ENCODE measurements at places on chromosomes 13 and 19. TPM values are rescaled to one million over a fixed set of nuclear protein-coding genes. Genes with fewer than 3 reads are reported as not detected.
A peak's percentile ranks its signal among the peaks of the same experiment; 100 is the strongest.

GRCh38 chr19:45137179-45137761, 23.5 kb downstream of the NKPD1 start:
- no peak for DNase-seq

DNA sequence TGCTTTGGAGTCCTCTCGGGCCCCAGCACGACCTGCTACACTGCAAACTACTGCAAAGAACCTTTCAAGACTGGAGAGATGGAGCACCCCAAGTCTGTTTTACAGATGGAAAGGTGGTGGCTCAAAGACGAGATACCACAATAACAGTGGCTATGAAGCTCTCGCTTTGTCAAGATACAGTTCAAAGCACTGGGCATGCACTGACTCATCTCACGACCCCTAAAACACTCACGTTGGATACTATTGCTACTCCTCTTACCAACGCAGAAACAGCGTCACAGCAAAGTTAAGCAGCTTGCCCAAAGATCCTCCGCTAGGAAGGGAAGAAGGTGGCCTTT, 24.0 kb upstream of the LAIR1 start:
- DNase-seq: no peak

- DNase-seq: no peak
These were observed 48.3 kb upstream of the ZNF536 start for GRCh38 chr19:30323904-30324303.

- no peak for DNase-seq
These were observed 15.8 kb upstream of the OR7A17 start for GRCh38 chr19:14901675-14902260.

The CLEC17A gene
- total RNA-seq: not detected

- DNase-seq: no peak
These were observed 384.9 kb downstream of the KCNRG start for GRCh38 chr13:50400035-50400726.

The ARHGEF7 gene
- 37.6 TPM for total RNA-seq

The ZNF93 gene
- 14.9 TPM for total RNA-seq

DNA sequence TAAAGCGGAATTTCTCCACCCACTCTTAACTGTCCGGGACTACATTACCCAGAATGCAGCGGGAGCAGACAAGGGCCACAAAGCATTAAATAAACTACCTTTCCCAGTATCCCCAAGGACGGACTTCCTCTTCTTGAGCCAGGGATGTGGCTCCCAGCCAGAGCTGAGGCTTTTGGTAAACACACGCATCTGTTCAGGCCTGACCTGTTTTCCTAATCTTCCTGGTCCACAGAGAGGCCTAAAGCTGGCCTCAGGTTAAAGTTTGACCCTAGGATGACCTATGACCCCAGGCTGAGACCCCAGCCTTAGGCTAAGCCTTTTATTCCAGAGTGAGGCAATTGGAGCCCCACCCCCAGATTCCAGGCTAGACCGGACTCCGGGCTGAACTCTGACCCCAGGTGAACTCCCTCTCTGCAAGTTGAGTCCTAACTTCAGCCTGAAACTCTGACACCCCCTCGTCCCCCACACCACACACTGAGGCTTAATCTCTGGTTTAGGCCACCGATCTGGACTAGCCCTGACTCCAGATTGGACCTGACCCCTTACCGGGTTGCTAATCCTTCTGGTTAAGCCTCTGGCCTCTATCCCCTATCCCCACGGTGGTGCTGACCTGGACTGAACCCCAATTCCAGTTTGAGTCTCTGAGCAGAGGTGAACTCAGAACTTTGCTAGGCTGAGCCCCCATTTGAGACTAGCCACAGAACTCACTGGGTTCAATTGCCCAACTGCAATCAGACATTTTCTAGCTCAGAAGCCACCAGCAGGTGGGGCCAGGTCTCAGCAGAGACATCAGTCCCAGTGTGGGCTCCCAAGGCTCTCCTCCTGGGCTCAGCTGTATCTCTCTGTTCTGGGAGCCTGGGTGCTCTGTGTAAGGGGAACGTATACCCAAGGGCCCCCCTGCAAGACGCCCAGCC, 750 bp upstream of the GPR108 start:
- peak; percentile 75 for DNase-seq

The COX6B2 gene
- total RNA-seq: not detected

DNA sequence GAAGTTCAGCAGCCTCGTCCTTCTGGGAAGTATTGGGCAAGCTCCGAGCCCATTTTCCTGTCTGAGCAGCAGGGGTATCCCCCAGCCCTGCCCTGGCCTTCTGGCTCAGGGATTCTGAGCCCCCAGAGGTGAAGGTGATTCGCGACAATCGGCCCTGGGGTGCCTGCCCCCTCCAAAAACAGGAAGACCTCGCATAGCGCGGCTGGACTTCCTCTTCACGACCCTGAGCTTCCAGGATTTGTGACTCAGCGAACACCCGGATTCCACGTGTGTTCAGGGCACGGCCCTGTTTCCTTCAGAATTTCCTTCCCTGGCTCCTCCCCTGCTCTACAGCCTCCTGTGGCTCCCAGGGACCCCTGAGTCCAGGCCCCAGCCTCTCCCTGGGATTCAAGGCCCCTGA, at the start of gene SEMA6B:
TSS of gene SEMA6B (minus strand) at position 116 of the 400 bp plus-strand sequence. CDS start 1,227 bp downstream, outside the sequence.
- no peak for DNase-seq

The FFAR1 gene
- total RNA-seq: not detected

GRCh38 chr19:13160557-13160956, 10.3 kb downstream of the IER2 start:
- peak; percentile 58 for DNase-seq

The PLA2G4C gene
- 9.4 TPM for total RNA-seq

DNA sequence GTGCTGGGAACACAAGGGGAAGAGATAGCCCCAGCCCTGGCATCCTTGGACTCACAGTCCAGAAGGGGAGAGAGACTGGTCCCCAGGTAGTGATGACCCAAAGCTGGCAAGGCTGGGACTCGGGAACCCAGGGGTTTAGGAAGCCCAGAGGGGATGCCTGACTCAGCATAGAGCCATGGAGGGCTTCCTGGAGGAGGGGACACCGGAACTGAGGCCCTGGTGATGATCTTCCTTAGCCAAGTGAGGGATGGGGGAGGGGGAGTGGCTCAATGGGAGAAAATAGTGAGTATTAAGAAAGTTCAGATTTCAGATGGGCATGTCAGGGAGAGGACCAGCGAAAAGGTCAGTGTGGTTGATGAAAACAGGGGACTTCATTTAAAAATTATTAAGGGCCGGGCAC, 26.8 kb downstream of the EXOC3L2 start:
- no peak for DNase-seq

The CD209 gene
- total RNA-seq: not detected

GRCh38 chr19:49738268-49738667, 24.8 kb downstream of the TSKS start:
- DNase-seq: no peak

DNA sequence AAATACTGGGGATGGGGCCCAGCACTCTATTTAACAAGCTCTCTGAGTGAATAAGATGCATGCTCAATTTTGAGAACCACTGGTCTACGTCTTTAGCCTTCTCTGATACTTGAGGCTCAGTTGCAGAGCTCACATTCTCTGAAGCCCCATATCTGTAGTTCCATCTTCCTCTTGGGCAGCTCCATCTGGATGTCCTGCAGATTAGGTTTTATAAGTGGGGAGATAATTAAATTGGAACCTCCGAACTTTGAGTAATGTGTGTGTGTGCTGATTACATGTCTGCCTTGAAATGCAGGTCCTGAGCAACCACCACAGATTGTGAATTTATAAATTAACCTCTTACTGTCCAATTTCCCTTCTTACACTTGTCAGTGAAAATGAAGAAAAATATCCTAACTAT, 7.2 kb upstream of the RASL11A start:
- DNase-seq: no peak

GRCh38 chr19:17054746-17055145, 20.5 kb downstream of the HAUS8 start:
- no peak for DNase-seq

The CYP4F11 gene
- 2.6 TPM for total RNA-seq

DNA sequence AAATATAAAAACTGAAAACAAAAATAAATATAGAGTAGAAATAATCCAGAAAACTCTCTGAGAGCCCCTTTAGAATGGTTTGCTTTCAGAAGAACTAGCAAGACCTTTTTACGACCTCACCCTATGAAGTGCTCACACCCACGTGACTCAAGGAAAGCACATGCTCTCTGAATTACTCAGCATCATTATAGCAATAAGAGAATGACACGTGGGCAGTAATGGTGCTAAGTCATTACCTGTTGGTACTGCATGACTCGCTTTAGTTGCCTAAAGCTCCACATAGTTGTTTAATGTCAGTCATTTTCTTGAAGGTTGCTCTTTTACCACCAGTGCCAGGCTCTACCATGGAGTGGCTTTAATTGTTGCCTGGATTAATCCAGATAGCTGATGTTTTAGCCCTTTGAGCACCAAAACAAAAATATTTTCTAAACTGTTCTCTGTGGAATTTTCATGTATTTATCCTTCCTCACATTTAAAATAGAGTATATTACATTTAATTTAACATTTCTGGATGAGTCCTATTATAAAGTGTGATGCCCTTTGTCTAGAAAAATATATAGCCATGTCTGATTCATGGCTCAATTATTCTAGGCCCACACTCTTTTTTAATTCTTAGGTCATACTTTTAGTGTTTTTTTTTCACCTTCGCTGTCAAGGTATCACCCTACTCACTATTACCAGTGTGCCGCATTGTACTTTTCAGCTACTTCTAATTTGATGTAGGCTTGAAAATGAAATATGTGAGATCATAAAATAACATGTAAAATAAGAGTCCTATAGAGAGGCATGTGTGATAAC, 56.8 kb downstream of the THSD1 start:
- DNase-seq: peak; percentile 99

GRCh38 chr13:85347251-85347650, 452.0 kb downstream of the SLITRK6 start:
- no peak for DNase-seq

DNA sequence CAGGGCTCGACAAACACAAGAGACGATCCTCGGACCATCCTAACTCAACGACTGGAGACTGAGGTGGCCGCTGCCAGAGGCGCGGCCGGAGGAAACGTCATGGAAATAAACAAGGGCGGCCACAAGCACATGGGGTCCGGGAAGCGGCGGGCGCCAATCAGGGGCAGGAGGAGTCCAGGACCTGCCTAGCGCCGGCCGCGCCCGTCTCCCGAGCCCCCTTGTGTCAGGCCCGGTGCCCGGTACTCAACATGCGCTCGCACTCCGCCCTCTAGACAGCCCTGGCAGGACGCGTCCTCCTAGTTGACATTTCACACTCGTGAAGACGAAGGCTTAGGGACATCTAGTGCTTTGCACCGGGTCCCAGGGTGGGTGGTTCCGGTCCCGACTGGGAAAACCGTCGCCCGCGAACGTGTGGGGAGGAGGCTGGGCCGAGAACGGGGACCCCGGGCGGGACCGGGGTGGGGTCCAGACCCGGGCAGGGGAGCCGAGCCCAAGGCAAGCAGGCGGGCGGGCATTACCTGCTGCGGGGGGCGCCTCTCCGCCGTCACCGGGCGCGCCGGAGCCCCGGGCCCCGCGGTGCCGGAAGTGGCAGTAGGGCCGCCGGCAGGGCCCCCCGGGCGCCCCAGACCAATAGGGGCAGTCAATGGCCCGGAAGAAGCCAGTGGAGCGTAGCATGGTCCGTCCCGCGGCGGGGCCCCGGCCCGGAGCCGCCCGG, 442 bp downstream of the REXO1 start:
- peak; percentile 15 for DNase-seq

- DNase-seq: no peak
These were observed 10.2 kb downstream of the KRI1 start for GRCh38 chr19:10555610-10555973.

The COL5A3 gene
- total RNA-seq: not detected
